ENCODE measurements at places on chromosomes 11 and 22. TPM values are rescaled to one million over a fixed set of nuclear protein-coding genes. Genes with fewer than 3 reads are reported as not detected.
A peak's percentile ranks its signal among the peaks of the same experiment; 100 is the strongest.

GRCh38 chr11:95501761-95502266 is 270.8 kb upstream of the SESN3 start:
- DNase-seq, result no peak

DNA sequence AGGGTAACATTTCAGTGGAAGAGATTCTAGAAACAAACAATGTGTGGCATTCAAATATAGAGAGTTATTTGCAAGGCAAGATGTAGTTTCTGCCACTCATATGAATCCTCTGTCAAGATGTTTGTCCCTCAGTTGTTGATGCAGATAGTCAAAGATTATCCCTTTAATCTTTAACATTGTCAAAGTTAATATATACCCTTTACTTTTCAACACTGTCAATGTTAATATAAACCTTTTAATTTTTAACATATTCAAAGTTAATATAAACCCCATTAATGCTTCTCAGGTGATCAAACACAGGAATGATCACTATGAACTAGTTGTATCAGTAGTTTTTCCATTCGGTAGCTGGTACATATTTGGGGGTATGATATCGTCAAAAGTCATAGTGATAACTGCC is 51.9 kb upstream of the PICALM start:
- no peak for DNase-seq

DNA sequence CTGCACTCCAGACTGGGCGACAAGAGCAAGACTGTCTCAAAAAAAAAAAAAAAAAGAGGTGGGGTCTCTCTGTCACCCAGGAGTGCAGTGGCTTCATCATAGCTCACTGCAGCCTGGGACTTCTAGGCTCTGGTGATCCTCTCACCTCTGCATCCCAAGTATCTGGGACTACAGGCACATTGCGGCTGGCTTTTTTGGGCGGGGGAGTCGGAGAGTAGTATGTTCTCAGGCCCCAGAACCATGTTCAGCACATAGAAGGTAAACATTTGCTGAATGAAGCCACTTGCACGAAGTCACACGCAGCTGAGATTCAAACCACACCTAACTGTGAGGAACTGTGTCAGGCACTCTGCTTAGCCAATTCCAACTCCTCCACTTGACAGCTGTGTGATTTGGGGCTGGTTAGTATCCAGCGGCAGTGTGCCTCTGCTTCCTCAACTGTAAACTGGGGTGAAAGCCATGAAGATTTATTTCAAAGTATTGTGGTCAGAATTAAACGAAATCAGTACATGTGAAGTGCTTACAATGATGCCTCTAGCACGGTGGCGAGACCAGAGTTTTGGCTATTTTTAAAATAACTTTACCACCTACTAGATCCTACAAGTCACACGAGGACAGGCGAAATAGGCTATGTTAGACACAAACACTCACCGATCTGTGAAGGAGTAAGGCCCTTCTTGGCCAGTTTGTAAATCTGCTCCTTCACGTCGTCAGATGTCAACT is 789 bp downstream of the RPS13 start:
- DNase-seq, result no peak

DNA sequence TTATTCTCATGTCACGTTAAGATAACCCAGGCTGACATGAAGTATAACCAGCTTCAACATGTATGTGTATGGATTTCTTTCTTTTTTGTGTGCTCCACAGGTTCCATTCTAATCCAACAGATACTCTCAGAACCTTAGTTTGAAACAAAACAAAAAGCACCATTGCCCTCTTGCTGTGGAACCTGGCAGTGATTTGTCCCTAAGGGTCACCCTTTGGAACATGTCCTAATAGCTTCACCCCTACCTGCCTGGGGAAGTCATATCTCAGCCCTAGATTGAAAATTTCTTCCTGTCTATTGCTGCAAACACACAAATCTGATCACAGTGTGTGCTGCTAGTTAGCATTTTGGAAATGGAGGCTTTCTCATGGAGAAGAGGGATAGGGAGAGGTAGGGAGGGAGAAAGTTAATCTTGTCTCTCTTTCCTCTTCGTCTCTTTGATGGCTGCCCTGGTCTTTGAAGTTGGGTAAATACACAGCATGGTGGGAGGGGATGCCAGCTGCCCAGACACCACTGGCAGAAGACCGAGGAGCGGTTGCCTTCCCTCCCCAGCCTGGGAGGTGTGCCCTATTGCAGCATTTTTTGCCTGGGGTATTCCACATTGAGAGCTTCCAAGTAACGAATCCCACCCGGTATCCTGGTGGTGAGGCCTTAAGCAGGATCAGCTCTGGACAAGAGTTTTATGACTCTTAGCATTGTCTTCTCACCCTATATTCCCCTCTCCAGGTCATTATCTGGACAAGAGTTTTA is 11.6 kb upstream of the CADM1 start:
- DNase-seq, result no peak

- DNase-seq, result peak; percentile 50
Observed at GRCh38 chr11:63478896-63479295, 12.1 kb downstream of the PLAAT5 start.

DNA sequence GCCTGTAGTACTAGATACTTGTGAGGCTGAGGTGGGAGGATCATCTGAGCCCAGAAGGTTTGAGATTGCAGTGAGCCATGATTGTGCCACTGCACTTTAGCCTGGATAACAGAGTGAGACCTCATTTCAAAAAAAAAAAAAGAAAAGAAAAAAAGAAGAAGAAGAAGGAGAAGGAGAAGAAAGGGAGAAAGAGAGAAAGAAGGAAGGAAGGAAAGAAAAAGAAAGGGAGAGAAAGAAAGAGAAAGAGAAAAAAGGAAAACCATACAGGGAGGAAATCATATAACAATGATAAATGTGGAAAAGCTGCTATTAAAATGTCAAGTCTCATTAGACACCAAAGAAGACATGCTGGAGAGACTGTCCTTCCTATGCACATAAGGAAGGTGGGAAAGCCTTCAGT is 5.7 kb upstream of the PRDM10 start:
- no peak for DNase-seq

DNA sequence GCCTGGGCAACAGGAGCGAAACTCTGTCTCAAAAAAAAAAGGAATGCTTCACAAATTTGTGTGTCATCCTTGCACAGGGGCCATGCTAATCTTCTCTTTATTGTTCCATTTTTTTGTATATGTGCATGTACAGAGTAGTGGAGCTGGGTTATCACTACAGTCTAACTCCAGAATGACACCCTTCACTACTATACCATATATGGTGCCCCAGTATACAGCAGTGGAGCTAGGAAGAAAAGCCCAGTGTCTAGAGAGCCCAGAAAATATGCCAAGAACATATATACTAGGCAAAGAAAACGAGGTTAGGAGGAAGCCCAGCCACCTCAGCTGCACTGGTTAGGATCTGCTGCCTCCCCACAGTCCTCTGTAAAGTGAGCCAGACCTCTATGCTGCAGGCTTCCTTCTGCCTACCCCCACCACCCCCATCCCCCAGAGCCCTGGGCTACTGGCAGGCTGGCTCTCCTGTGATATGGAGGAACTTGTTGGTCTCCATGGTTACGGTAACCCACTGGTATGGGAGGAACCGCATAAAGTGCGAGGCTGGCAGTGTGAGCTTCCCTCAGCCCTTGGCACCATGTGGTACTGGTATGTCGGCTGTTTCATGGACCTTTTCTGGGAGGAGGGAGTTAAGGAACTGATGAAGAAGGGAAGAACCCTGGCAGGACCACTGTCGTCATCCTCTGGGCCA is 34.3 kb downstream of the RCOR2 start:
- no peak for DNase-seq

GRCh38 chr11:66259956-66260355 is 8.5 kb upstream of the RAB1B start:
- DNase-seq, result no peak

GRCh38 chr11:129620237-129621104 is 195.2 kb upstream of the TMEM45B start:
- no peak for DNase-seq

- peak; percentile 12 for DNase-seq
Observed at GRCh38 chr11:96486890-96487611, 97.2 kb downstream of the JRKL start.

The SMC1B gene
- not detected for total RNA-seq

The MIOX gene
- total RNA-seq, result not detected

The NLRP14 gene
- 0.27 TPM for total RNA-seq

The KDM4D gene
- 2.6 TPM for total RNA-seq

Measured in prostate gland (tissue), 2 donors.